ENCODE measurements at places on chromosomes 4 and X.

- no peak for DNase-seq
Observed at GRCh38 chrX:134032441-134032840, 47.0 kb upstream of the GPC3 start.

DNA sequence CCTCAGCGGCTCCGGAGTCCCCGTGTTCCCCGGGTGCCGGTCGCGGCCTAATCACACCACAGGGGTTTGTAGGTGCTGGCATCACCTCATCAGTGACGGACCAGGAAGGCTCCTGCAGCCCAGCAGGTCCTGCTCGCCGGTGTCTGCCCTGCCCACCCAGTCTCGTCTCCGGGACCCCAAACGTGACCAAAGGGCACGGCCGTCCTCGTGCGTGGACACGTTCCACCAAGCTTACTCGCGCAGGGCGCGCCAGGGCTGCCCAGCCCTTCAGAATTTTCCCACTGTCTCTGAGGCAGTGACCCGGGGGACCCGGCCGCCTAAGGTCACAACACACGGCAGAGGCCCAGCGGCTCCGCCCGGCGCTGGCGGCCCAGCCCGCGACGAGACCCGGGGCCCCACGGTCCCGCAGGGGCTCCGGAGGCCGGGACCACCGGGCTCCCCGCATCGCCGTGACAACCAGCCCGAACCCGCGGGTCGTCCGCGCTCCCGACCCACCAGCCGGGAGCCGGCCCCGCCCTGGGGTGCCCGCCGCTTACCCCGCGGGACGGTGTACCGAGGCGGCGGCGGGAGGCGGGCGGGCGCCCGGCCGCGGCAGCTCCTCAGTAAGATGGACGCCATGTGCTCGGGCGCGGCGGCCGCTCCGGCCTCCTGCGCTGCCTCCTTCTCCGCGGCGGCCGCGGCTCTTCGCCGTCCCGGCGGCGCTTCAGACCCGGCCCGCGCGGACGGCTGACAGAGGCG lies 454 bp downstream of the LETM1 start:
- peak; percentile 60 for DNase-seq

DNA sequence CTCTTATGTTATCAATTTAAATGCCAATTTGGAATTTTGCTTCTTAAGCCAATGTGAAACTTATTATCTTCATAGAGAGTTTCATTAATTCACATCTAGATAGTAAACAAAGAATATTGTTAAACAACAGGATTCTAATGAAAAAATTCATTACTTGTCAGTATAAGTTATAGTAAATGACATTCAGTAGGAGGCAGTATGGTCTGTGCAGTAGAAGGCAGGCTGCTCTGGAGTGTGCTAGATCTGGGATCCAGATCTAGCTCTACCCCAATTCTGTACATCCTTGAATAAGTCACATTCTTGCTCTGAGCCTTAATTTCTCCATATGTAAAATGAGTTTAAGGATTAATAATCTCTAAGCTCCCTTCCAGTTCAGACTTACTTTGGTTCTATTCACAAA lies 202.7 kb upstream of the POU3F4 start:
- DNase-seq, result no peak

DNA sequence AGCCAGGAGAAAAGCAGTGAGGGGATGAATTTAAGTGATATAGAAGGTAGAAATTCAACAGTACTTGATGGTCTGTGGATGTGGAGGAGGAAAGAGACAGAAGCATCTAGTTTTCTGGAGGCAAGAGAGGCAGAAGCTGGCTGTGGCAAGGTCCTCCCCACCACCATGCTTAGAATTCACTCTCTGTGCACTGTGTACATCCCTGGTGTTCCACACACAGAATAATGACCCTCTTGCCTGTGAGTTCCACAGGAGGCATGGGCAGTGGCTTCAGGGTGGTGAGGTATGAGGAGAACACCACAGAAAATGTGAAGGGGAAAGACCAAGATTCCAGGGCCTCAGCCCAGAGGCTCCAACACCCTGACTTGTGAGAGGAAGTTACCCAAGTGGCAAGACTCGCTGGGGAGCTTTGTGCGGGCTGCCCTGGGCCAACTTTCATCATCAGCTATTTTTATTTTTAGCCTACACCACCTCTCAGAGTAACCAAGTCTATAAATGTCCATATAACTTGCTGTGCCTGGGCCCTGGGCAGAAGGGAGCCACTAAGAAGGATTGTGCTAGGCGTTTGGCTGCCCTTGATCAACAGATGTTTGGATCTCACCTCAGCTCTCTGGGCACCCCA lies 7.8 kb upstream of the INTS6L start:
- no peak for DNase-seq

- no peak for DNase-seq
Observed at GRCh38 chr4:185346975-185347601, 48.6 kb downstream of the LRP2BP start.

GRCh38 chrX:47174846-47175587 lies 18.6 kb upstream of the UBA1 start:
- DNase-seq, result no peak

- DNase-seq, result no peak
Observed at GRCh38 chr4:152044331-152045036, 283.7 kb upstream of the GATB start.

DNA sequence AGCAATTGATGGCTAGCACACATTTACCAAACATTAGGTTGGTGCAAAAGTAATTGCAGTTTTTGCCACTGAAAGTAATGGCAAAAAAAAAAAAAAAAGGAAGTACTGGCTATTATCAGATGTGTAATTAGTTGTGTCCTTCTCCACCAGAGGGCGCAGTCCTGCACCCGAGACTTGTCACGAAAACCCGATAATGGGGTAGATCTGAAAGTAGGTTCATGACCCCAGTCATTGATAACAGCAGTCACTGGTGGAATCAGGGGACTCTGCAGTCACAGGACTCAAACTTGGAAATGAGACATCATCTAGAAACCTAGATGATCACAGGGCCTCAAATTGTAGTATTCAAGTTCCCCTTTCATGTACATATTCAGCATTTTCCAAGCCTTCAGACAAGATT lies 13.1 kb upstream of the ACOT9 start:
- DNase-seq, result peak; percentile 91

- no peak for DNase-seq
Observed at GRCh38 chr4:129110931-129111330, 15.0 kb downstream of the C4orf33 start.

GRCh38 chr4:178415925-178416324 lies 973.7 kb upstream of the AGA start:
- no peak for DNase-seq

GRCh38 chr4:94298725-94299252 lies 43.8 kb downstream of the HPGDS start:
- peak; percentile 27 for DNase-seq

DNA sequence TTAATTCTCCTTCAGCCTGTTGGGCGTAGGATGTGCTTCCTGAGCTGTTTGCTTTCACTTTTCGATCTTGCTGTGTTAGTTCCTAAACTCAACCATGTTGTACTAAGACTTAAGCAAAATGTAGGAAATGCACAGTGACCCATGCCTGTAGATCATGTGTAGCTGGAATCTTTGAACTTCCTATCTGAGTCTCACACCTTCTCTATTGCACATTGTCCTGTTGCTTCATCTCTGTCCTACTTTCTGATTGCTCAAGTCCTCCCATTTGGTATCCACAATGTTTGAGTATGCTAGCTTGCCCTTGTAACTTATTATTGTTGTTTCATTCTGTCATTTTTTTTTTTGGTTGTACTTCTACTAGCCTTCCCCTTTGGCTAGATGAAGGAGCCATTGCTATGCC lies 239.6 kb downstream of the PPP1R2C start:
- no peak for DNase-seq

DNA sequence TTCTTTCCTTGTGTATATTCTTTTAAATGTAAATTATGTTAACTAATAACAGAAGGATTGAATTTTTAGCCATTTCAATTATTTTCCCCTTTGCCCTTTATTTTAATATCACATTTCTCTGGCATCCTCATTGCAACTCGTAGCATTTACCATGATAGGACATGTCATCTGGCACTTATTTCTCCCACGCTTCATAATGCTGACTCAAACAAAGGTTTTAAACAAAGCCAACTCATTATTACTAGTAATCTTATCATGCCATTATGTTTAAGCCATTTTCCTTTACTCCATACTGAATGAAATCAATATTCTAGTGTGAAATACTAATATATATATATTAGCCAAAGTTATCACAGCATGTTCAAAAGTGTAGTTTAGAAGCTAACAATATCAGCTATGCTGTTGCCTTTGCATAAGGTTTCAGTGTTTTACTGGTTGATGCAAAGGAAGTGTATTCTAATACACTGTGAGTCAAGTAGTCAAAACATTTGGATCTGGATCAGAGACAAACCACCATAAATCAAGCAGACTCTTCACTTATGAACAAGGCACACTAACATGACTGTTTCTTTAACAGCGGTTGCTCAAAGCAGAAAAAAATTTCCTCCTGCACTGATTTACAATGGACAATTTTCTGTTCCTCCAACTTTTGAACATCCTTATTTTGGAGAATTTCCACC lies 281.6 kb downstream of the SLC7A11 start:
- DNase-seq, result no peak

DNA sequence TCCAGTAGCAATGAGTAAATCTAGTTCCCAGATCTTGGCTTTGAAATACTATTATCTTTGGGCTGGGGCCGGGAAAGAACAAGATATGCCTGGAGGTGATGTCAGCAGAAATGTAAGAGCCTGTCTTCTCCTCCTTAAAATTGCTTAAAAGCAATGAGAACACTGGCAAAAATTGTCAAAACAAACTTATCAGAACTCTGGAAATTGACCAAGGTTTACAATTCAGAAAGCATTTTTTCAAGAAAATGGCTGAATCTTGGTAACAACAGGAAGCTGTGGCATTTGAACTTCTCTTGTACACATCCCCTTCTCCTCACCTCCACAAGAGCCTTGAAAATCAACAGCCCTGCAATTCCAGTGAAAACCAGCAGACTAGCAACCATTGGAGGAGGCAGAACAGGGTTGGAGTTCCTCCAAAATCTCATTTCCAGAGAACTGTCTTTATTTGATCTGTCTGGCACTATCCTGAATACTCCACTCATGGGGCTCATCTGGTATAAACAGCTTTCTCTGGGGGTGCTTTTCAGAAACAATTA lies 13.5 kb downstream of the TIMP1 start:
- no peak for DNase-seq

- no peak for DNase-seq
Observed at GRCh38 chrX:49991758-49992157, 69.4 kb downstream of the CLCN5 start.

- DNase-seq, result no peak
Observed at GRCh38 chrX:43176686-43177085, 398.7 kb upstream of the PPP1R2C start.

- DNase-seq, result no peak
Observed at GRCh38 chr4:76905521-76905920, 7.6 kb upstream of the SOWAHB start.

DNA sequence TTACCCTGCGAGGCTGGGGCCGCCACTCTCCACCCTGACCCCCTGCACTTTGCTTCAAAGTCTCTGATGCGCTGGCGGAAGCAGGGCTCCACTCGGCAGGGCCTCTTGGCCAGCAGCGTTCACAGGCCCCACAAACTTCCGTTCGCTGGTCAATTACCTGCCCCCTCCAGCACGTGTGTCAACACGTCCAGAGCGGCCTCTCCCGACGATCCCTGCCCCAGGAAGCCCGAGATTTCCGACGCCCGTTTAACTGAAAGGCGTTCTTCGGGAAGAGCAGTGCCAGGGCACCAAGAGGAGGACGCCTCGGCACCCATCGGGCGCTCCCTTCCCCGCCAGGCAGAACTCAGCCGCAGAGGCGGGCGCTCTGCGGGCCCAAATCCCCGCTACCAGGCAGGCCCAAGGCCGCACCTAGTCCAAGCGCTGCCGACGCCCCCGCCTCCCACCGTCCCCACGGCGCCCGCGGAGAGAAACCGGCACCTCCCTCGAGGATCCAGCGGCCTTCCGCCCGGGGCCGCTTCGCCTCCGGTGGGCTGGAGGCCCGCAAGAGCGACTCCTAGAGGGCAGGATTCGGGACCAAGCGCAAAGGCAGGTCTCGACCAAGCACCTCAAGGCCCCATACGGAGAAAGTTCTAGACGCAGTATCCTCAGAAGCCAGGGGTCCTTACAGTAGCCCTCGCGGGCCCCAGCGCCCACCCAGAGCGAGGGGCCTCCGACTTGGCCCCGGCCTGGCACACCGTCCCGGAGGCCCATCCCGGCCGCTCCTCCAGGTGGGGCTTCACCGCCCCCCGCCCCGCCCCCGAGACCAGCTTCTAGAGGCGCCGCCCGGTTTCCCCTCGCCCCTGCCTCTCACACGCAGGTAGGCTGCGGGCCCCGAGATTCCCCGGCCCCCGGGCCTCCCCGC lies 586 bp downstream of the BCAP31 start:
- DNase-seq, result peak; percentile 80

DNA sequence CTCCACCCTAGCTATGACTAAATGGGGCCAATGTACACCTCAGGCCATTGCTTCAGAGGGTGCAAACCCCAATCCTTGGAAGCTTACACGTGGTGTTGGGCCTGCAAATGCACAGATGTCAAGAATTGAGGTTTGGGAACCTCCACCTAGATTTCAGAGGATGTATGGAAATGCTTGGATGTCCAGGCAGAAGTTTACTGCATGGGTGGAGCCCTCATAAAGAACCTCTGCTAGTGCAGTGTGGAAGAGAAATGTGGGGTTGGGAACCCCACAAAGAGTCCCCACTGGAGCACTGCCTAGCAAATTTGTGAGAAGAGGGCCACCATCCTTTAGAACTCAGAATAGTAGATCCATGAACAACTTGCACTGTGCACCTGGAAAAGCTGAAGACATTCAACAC lies 284.1 kb downstream of the ANTXR2 start:
- no peak for DNase-seq

- DNase-seq, result no peak
Observed at GRCh38 chr4:167581449-167581965, 347.2 kb upstream of the SPOCK3 start.

DNA sequence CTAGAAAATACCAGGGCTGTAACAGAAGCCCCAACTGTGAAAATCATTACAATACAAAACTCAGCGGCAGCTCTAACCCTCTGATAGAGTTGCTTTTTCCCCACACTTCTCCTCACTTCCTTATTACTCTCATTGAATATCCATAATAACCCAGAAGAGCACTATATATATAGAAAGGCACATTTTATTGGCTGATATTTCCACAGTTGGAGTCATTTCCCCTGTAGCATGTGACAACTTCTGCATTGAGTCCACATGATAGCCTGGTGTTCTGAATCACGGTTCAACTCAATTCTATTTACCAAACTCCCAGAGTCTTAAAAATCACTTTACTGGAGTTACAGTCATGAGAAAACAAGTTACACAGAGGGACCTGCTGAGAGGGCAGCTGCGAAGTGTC lies 46.6 kb upstream of the NWD2 start:
- no peak for DNase-seq

DNA sequence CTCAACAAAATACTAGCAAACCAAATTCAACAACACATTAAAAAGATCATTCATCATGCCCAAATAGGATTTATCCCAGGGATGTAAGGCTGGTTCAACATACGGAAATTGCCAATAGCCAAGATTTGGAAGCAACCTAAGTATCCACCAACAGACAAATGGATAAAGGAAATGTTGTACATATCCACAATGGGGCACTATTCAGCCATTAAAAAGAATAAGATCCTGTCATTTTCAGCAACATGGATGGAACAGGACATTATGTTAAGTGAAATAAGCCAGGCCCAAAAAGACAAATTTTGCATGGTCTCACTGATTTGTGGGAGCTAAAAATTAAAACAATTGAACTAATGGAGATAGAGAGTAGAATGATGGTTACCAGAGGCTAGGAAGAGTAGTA lies 82.0 kb upstream of the FAM241A start:
- DNase-seq, result no peak

GRCh38 chrX:85963736-85964135 lies 83.6 kb downstream of the CHM start:
- DNase-seq, result no peak

- DNase-seq, result no peak
Observed at GRCh38 chr4:158016511-158016910, 156.3 kb downstream of the GASK1B start.
